ENCODE measurements at places on chromosomes 11 and 22.

DNA sequence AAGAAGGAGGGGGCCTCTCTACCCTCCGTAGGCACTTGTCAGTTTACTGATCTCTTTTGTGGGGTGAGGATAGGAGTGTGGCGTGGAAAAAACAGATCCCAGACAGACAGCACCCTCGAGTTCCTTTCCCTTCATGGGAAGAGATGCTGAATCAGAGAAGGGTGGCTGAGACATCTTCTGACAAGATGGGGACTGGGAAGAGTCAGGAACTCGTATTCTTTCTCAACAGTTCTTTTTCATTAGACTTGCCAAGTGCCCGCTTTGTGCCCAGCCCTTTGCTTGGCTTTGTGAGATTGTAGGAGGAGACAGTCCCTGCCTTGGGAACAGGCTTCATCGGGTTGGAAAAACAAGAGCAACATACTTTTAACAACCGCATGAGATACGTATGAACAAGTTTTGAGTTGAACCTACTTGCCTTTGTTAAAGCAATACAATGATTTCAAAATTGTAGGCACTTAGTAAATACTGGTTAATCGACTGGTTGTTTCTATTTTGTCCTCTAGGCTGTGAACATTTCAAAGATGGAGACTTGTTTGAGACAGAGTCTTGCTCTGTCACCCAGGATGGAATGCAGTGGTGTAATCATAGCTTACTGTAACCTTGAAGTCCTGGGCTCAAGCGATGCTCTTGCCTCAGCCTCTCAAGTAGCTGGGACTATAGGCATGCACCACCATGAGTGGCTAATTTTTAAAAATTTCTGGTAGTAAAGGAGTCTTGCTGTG, 1.1 kb downstream of the RRM1 start:
- DNase-seq, result no peak

- DNase-seq, result no peak
Measured at GRCh38 chr11:92416971-92417725, 192.5 kb downstream of the FAT3 start.

- no peak for DNase-seq
Measured at GRCh38 chr11:47399860-47400767, 8.3 kb upstream of the SLC39A13 start.

DNA sequence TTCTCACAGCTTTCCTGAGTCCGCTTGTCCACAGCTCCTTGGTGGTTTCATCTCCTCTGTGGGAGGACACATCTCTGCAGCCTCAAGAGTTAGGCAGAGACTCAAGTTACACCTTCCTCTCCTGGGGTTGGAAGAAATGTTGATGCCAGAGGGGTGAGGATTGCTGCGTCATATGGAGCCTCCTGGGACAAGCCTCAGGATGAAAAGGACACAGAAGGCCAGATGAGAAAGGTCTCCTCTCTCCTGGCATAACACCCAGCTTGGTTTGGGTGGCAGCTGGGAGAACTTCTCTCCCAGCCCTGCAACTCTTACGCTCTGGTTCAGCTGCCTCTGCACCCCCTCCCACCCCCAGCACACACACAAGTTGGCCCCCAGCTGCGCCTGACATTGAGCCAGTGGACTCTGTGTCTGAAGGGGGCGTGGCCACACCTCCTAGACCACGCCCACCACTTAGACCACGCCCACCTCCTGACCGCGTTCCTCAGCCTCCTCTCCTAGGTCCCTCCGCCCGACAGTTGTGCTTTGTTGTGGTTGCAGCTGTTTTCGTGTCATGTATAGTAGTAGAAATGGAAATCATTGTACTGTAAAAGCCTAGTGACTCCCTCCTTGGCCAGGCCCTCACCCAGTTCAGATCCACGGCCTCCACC, 11.7 kb downstream of the RASD2 start:
- DNase-seq, result no peak

- DNase-seq, result peak; percentile 36
Measured at GRCh38 chr11:78350646-78351165, 66.9 kb downstream of the GAB2 start.

- no peak for DNase-seq
Measured at GRCh38 chr22:50532824-50533796, 3.3 kb upstream of the TYMP start.

DNA sequence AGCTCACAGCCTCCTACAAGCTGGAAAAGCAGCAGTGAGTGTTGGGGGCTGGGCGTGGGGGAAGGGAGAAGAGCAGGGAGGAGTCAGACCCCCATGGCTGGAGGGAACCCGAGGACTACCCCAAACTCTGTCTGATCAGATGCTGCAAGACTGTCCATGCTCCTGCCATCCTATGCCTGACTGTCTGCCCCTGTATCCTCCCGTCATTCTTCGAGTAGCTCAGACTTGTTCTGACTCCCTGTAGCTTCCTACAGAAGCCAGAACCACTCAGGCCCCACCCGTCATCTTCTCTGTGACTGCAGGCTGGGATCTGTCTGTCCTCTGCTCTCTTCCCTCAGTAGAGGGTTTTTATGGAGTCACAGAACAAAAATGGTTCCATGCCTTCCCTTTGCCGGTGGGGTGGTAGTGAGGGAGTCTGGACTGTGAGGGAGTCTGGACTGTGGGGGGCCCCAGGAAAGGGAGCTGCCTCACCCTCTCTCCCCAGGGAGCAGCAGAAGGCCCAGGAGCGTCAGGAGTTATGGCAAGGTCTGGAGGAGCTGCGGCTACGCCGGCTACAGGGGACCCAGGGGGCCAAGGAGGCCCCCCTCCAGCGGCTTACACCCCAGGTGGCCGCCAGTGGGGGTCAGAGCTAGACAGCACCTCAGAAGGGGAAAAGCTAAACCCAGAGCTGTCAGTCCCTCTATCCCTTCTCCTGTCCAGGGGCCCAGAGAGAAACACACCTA, 2.3 kb downstream of the GPHA2 start:
- DNase-seq, result no peak

DNA sequence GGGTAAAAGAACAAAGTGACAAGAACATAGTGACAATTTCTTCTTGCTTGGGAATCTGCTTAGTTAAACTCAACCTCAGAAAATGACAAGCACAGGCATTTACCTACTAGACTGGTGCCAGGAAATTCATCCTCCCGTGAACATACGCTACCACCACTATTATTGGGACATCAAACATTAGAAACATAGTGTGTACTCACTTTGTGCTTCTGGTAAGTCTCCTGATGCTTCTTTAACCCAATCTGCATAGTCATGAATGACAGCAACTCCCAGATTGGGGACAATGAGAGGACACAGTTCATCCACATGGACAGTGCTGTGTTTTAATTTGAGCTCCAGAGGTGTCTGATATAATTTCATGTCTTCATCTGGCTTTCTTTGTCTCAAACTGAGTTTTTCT, 29.2 kb upstream of the CHRNA10 start:
- no peak for DNase-seq

- DNase-seq, result no peak
Measured at GRCh38 chr11:105377870-105378269, 232.0 kb upstream of the GRIA4 start.

- no peak for DNase-seq
Measured at GRCh38 chr11:2912498-2912897, 16.7 kb downstream of the PHLDA2 start.

DNA sequence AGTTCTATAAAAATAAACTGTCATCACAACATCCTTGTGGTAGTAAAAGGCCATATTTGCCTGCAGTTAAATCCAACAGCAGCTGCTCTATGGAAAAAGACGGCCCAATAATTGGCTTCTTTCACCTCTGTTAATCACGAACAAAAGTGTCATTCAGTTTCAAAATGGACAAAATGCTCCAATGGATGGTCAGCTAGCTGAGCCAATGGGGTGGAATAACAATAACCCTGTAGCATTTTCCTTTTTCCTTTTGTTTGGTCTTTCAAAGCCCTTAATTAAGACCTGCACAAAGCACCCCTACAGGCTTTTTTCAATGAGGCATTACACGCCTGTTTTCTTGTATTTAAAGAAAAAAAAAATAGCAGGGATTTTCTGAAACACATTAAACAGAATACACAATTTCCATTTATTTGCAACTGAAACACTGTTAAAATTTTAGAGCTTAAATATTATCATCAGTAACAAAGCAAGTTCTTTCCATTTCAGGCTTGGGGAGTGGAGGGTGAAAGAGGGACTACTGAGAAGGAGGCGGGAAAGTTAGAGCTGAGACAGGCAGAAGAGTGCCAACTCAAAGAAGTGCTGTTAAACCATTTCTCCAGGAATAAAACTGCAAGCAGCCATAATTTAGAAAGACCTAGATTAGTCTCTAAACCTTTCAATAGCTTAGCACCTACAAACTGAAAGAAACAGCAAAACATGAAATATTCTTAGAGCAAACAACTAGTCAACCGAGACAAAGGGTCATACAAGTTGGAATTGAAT, 28.7 kb downstream of the LGR4 start:
- peak; percentile 91 for DNase-seq

- DNase-seq, result no peak
Measured at GRCh38 chr22:40932396-40932795, 18.8 kb upstream of the RBX1 start.

DNA sequence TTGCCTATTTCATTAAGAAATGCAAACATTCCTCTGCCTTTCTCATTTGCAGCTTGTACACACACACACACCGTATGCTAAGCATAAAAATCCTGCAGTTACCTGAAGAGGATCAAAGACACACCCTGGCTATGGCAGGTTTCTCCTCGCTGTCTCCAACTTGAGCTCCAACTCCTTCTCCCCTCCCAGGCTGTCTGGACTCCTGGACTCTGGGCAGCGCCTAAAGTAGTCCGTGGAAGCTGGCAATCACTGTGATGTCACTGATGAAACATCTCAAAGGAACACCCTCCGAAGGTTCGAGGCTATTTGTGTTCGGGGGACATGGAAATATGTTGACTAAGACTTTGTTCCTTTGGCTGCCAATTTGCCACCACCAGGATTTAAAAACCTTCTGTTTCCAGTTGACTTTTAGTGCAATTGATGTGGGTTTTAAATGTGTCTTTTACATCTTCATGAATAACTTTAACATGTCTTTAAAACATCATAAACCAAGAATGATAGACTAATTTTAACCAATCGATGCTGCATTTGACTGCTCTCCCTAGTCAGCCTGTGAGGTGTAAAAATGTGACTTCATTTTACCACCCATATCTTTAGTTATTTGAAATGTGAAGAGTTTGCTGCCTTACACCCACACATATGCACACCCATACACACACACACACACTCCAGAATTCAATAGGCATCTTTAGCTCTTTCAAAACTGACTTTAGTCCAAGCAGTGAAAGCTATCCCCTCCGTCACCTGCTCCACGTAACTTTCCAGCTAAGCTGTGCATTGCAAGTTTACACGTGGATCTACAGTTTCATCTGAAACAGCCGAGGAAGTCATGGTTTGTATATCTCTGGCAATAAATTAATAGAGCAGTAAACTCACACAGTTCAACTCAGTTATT, at the start of gene SLN:
TSS of gene SLN (minus strand) at position 196 of the 895 bp plus-strand sequence.
- DNase-seq, result no peak

DNA sequence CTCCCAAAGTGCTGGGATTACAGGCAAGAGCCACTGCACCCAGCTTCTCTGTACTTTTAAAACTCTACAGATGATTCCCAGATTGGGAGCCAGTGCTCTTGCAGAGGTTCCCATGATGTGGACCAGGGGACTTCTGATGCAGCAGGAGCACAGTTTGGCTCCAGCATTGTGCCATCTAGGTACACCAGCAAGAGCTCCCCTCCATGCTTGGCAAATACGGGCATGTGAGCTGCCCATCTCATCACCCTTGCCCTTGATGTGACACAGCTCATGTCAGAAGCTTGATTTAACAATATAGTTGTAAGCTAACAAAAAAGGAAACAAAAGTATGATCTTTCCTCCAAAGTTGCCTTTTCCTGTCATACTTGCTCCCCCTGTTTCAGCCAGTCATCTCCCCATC, 28.7 kb downstream of the SNU13 start:
- DNase-seq, result no peak

GRCh38 chr11:65851083-65851579, 6.8 kb downstream of the CFL1 start:
- no peak for DNase-seq

- no peak for DNase-seq
Measured at GRCh38 chr11:20363149-20363499, 390 bp upstream of the HTATIP2 start.

- no peak for DNase-seq
Measured at GRCh38 chr11:67174311-67174710, 55.2 kb downstream of the KDM2A start.

DNA sequence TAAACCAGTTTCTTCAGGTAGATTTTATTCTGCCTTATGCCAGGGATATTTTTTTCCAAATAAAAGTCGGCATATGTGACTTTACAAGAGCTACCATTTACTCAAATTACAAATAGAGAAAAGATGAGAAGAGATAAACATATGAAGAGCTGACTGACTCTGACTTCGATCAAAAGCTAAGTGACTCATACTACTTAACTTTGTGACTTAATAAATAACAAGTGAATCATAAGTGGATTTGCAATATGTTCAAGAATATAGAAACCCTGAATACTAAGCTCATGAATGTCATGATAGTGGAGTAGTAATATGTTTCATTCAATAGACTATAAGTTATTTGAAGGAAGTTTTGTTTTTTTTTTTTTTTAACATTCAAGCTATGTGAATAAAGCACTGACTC, 130.5 kb upstream of the ANO3 start:
- DNase-seq, result no peak

DNA sequence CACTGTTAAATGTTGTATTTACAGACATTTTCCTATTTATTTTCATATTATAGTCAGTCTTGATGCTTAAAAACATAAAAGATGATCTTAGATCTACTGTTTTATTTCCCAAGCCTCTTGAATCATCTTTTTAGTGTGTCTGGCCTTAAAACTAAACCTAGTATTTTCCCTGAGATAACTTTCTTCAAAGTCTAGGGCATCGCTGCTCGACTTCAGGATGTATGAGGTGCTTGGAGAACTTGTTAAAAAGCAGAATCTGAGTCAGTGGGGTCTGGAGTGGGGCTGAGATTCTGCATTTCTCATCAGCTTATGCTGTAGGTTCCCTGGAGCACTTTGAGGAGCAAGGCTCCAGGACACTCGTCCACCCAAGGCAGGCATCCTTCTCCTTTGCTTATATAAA, 404.9 kb downstream of the TENM4 start:
- DNase-seq, result no peak

- no peak for DNase-seq
Measured at GRCh38 chr11:92227959-92228935, 3.6 kb downstream of the FAT3 start.

GRCh38 chr11:3218483-3219280, at the start of gene MRGPRG:
Gene MRGPRG (minus strand): TSS chr11:3218813. CDS start chr11:3218813, 0 bp downstream.
- DNase-seq, result no peak

- no peak for DNase-seq
Measured at GRCh38 chr11:68837583-68838571, 3.8 kb downstream of the CPT1A start.

GRCh38 chr11:120055646-120056045, 82.3 kb downstream of the TRIM29 start:
- DNase-seq, result no peak

GRCh38 chr11:269146-269890, 8.9 kb upstream of the NLRP6 start:
- no peak for DNase-seq

Measured in hippocampal formation (tissue), 2 donors.